ENCODE measurements at places on chromosomes 6 and 20. TPM values are rescaled to one million over a fixed set of nuclear protein-coding genes. Genes with fewer than 3 reads are reported as not detected.

BTBD3 gene
- total RNA-seq: 29.6 TPM

PRKN gene
- 3.8 TPM for total RNA-seq

ADGRB3 gene
- 0.09 TPM for total RNA-seq

SLC4A11 gene
- 9.4 TPM for total RNA-seq

TEAD3 gene
- total RNA-seq: 27.3 TPM

OR2H2 gene
- total RNA-seq: not detected

EGFL8 gene
- total RNA-seq: 20.2 TPM

PAK5 gene
- total RNA-seq: 0.07 TPM

GPR6 gene
- total RNA-seq: not detected

CFAP206 gene
- 0.24 TPM for total RNA-seq

TPD52L1 gene
- total RNA-seq: 37.5 TPM

HLA-DQA1 gene
- 6.9 TPM for total RNA-seq

DDX43 gene
- 11.4 TPM for total RNA-seq

PDYN gene
- total RNA-seq: not detected

MOCS1 gene
- total RNA-seq: 2.5 TPM

MYBL2 gene
- 113 TPM for total RNA-seq

HLA-DRB5 gene
- total RNA-seq: 13.7 TPM

WFDC10A gene
- total RNA-seq: not detected

DEFB116 gene
- total RNA-seq: not detected

PIGT gene
- total RNA-seq: 192 TPM

FAM217B gene
- 32.3 TPM for total RNA-seq

PERP gene
- total RNA-seq: 103 TPM

PHF1 gene
- total RNA-seq: 62.4 TPM

IL17F gene
- not detected for total RNA-seq

ZSCAN23 gene
- total RNA-seq: 1.8 TPM

GSTA2 gene
- not detected for total RNA-seq

SMOC2 gene
- total RNA-seq: 0.73 TPM

GSTA1 gene
- total RNA-seq: not detected

EMILIN3 gene
- not detected for total RNA-seq

PREX1 gene
- total RNA-seq: 1.3 TPM

ENPP5 gene
- total RNA-seq: 18.7 TPM

MPC1 gene
- 48.9 TPM for total RNA-seq

METTL24 gene
- not detected for total RNA-seq

PSORS1C1 gene
- 11.0 TPM for total RNA-seq

SNAI1 gene
- total RNA-seq: 0.81 TPM

MCCD1 gene
- total RNA-seq: not detected

EBF4 gene
- 6.6 TPM for total RNA-seq

SMLR1 gene
- total RNA-seq: not detected

EDN3 gene
- total RNA-seq: not detected

CUL9 gene
- 73.1 TPM for total RNA-seq

DLL1 gene
- 0.14 TPM for total RNA-seq

ANKRD66 gene
- not detected for total RNA-seq

POFUT1 gene
- 87.3 TPM for total RNA-seq
